BJ (cell line): ENCODE measurements at places on chromosomes 4 and X. TPM values are rescaled to one million over a fixed set of nuclear protein-coding genes. Genes with fewer than 3 reads are reported as not detected.

GRCh38 chr4:136328131-136328530, 1204.2 kb downstream of the PCDH18 start:
- no peak for DNase-seq

GRCh38 chr4:145735347-145735675, 55.4 kb downstream of the C4orf51 start:
- peak; percentile 88 for DNase-seq

DNA sequence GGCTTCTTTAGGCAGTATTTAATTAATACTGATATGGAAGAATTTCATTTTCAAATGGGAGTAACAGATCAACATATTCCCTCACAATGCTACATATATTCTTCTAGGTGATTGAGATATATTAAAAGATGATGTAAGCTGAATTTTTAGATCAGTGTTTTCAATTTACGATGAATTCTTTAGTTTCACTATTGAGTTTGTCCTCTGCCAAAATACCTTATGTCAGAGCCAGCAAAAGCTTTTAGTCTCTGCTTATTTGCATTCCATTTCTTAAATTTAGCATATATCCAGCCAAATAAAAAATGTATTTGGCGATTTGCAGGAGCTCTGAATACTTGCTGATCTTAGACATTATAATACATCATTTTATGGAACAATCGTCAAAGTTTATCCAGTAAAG, 144.3 kb downstream of the MOSPD2 start:
- no peak for DNase-seq

Gene PRAF2
- polyA plus RNA-seq: 41.4 and 48.8 TPM in 2 replicates

Gene TMPRSS11B
- not detected in 2 replicates for polyA plus RNA-seq
